Fibroblast of skin of right biceps (primary cell): ENCODE measurements at places on chromosomes 7 and 10.

DNA sequence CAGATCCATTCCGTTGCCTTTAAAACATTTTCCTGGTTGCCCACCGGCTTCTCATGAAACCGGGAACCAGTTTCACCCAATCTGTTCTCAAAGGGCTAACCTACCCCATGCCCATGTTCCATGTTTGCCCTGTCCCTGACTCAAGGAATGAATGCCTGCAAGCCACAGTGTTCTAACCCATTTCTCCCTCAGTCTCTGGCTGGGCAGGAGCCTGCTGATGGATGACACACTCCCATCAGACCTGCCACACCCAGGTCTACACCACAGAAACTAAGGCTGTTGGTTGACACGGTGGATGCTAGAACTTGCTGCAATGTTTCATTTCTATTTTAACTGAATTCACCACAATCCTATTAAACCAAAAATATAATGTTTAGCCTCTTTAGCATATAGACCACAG, 15.6 kb downstream of the CLRN3 start:
- no peak for DNase-seq

- no peak for DNase-seq
Measured at GRCh38 chr7:33725111-33726025, 180.0 kb upstream of the BMPER start.

GRCh38 chr7:49718760-49719159, 54.7 kb upstream of the VWC2 start:
- DNase-seq: no peak

DNA sequence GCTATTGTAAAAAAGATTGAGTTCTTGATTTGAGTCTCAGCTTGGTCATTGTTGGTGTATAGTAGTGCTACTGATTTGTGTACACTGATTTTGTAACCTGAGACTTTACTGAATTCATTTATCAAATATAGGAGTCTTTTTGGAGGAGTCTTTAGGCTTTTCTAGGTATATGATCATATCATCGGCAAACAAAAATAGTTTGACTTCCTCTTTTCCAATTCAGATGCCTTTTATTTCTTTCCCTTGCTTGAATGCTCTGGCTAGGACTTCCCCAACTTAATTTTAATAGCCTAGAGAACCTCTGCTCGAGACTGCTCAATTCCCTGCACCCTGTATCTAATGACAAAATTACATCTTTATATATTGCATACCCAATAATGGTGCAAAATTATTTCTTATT, 154.4 kb downstream of the CCDC7 start:
- DNase-seq: no peak

GRCh38 chr10:86579883-86580520, 58.4 kb upstream of the WAPL start:
- no peak for DNase-seq

- DNase-seq: peak; percentile 51
Measured at GRCh38 chr7:27183682-27184336, 1.2 kb downstream of the HOXA11 start.

- peak; percentile 18 for DNase-seq
Measured at GRCh38 chr7:104156842-104157277, 51.0 kb downstream of the ORC5 start.

DNA sequence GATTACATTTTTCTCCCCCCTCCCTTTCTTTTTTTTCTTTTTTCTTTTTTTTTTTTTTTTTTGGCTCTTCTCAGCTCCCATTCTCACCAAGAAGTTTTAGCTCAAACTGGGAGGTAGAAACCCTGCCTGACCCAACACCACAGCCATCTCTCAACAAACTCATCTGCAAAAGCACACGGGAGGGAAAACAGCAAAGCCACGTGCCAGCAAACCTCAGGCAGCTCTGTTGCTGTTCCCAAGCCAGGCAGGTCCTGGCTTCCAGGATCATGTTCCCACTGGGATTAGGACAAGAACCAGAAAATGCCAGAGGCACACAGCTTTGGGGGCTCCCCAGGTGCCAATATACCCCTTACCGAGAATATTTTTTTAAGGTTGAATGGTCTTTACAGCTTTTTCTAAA, 56.7 kb downstream of the ITIH5 start:
- peak; percentile 31 for DNase-seq

GRCh38 chr10:68861253-68861652, 33.9 kb downstream of the STOX1 start:
- DNase-seq: no peak

DNA sequence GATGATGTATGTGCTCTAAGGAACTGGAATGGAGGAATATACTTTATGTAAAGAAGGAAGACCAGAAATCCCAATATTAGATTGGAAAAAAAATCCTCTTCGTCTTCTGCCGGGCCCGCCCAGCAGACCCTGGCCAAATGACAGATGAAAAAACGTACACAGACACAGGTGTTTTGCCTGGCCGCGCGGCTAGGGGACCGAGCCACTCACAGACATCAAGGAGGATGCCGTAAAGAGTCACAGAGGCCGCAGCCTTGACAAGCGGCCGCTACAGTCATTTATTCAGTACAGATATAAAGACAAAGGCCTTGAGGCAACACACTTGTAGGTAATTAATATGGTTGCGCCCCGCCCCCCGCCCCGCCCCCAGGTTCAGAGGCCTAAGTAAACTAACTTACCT, 594.1 kb downstream of the GRM8 start:
- no peak for DNase-seq

DNA sequence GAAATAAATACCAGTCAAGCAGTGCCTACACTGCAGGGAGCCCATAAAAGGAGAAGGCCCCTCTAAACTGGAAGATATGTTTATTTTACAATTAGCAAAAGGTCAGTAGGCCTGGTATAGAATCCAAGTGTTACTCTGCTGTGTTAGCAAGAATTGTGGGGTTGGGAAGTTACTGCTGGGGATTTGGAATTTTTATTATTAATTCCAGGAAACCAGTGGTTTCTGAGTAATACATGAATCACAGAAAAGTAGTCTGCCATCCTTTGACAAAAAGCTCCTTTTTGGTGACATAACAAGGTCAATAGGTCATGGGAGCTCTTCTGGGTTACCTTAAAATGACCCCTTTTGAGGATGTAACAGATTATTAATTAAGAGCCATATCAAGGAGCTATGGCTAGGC, 67.4 kb downstream of the ZNF92 start:
- peak; percentile 83 for DNase-seq

GRCh38 chr10:16646181-16647059, 124.7 kb upstream of the C1QL3 start:
- DNase-seq: peak; percentile 16

GRCh38 chr7:37109843-37110242, 338.8 kb downstream of the ELMO1 start:
- no peak for DNase-seq
